ENCODE measurements at places on chromosomes 5 and 9.

GRCh38 chr5:65758546-65759144 is 36.6 kb downstream of the NLN start:
- no peak for DNase-seq

GRCh38 chr5:9831823-9832222 is 201.7 kb upstream of the TAS2R1 start:
- no peak for DNase-seq

DNA sequence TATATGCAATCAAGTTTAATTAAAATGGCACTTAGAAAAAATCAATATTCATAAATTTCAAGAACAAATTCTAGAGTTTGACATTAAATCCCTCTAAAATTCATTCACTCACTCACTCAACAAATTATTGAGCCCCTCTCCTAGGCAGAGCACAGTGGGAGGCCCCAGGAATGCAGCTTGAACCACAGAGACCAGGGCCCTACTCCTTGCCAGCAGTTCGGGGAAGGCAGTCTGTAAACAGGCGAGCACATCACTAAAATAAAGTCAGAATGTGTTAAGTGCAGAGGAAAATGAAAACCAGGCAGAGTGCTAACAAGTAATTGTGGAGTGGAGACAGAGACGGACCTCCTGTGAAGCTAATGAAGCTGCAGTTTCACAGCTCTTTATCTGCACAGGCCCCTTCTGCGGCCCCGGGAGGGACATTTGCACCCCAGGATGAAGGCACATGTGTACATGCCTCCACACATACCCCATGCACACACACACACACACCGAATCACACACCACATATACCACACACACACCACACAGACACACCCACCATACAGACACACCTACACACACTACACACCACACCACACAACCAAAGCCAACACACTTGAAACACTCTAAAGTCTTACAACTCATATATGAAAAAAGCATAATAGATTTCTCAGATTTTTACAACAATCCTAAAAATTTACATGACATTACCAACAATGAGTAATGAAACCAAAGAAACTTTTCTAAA is 40.5 kb downstream of the BHMT start:
- no peak for DNase-seq

DNA sequence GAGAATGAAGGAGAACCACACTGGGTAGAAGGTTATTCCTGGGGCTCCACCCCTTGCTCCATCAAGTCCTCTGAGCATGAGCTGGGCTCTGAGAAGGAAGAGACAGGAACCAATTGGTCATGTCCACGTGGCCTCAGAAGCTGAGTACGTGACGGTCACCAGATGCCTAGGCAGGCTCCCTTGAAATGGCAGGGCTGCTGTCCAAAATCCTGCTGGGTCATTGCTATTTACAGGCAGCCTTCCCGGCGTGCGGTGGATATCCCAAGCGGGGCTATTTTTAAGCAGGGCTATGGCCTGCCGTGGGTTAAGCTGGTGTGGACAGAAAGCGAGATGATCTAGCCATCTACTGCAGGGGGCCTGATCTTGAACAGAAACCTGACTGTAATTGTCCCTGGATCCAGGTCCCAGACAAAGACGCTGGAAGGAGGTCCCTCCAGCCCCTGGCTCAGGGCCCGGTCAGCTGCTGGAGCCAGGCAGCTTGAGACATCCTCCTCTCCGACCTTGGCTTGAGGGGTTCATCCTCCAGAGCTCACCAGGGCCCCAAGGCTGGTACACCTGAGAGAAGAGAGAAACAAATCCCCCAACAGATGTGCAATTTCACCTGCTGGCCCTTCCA is 550 bp upstream of the CKMT2 start:
- no peak for DNase-seq

GRCh38 chr9:95266649-95267048 is 50.9 kb downstream of the FANCC start:
- no peak for DNase-seq

- no peak for DNase-seq
Observed at GRCh38 chr5:115414406-115415142, 118.1 kb upstream of the CCDC112 start.

- no peak for DNase-seq
Observed at GRCh38 chr9:107068581-107068980, 205.6 kb downstream of the ZNF462 start.

All from activated CD4-positive, alpha-beta T cell treated with anti-CD3 and anti-CD28 coated beads for 24 hours (primary cell).